ENCODE measurements at places on chromosomes 2 and 18. TPM values are rescaled to one million over a fixed set of nuclear protein-coding genes. Genes with fewer than 3 reads are reported as not detected.

ARPC2 gene
- 256 TPM for total RNA-seq

ANKRD30B gene
- total RNA-seq, result not detected

CDK15 gene
- not detected for total RNA-seq

SALL3 gene
- not detected for total RNA-seq

AKAIN1 gene
- total RNA-seq, result not detected

ANO7 gene
- total RNA-seq, result 1.0 TPM

IFIH1 gene
- 5.3 TPM for total RNA-seq

C2orf78 gene
- total RNA-seq, result not detected

DSG1 gene
- not detected for total RNA-seq

SP100 gene
- 58.4 TPM for total RNA-seq

FKBP1B gene
- total RNA-seq, result 8.0 TPM

APOB gene
- total RNA-seq, result 0.13 TPM

PROKR1 gene
- total RNA-seq, result under 0.01 TPM

TRAF3IP1 gene
- total RNA-seq, result 6.8 TPM

- no peak for DNase-seq
Observed at GRCh38 chr18:27062802-27063201, 122.3 kb downstream of the CHST9 start.

- DNase-seq, result no peak
Observed at GRCh38 chr2:85168942-85169341, 35.8 kb downstream of the TCF7L1 start.

GRCh38 chr18:55479656-55480420, 108.2 kb downstream of the TCF4 start:
- DNase-seq, result peak; percentile 34

GRCh38 chr2:62200291-62200841, 4.5 kb downstream of the B3GNT2 start:
- DNase-seq, result no peak

- no peak for DNase-seq
Observed at GRCh38 chr2:67524213-67524612, 127.1 kb downstream of the ETAA1 start.

- DNase-seq, result no peak
Observed at GRCh38 chr2:74693213-74693612, 39.2 kb downstream of the SEMA4F start.

DNA sequence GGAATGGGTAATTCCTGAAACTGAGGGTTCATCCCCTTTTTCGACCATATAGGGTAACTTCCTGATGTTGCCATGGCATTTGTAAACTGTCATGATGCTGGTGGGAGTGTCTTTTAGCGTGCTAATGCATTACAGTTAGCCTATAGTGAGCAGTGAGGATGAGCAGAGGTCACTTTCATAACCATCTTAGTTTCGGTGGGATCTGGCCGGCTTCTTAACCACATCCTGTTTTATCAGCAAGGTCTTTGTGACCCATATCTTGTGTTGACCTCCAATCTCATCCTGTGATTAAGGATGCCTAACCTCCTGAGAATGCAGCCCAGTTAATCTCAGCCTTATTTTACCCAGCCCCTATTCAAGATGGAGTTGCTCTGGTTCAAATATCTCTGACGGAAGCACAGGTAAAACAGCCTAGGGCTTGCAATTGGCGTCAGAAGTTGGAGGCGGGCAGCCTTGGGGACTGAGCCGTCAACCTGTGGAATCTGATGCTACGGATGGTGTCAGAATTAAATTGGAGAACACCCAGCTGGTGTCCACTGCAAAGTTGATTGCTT, 19.5 kb downstream of the RALBP1 start:
- DNase-seq, result no peak

GRCh38 chr2:62040926-62041325, 135.5 kb downstream of the COMMD1 start:
- no peak for DNase-seq

- no peak for DNase-seq
Observed at GRCh38 chr2:28610583-28611201, 114.8 kb downstream of the PLB1 start.

- no peak for DNase-seq
Observed at GRCh38 chr2:223433461-223433860, 168.7 kb downstream of the SCG2 start.

- no peak for DNase-seq
Observed at GRCh38 chr2:173300458-173300857, 54.2 kb upstream of the CDCA7 start.

GRCh38 chr18:47756364-47757016, 174.0 kb downstream of the SMAD2 start:
- DNase-seq, result peak; percentile 62

DNA sequence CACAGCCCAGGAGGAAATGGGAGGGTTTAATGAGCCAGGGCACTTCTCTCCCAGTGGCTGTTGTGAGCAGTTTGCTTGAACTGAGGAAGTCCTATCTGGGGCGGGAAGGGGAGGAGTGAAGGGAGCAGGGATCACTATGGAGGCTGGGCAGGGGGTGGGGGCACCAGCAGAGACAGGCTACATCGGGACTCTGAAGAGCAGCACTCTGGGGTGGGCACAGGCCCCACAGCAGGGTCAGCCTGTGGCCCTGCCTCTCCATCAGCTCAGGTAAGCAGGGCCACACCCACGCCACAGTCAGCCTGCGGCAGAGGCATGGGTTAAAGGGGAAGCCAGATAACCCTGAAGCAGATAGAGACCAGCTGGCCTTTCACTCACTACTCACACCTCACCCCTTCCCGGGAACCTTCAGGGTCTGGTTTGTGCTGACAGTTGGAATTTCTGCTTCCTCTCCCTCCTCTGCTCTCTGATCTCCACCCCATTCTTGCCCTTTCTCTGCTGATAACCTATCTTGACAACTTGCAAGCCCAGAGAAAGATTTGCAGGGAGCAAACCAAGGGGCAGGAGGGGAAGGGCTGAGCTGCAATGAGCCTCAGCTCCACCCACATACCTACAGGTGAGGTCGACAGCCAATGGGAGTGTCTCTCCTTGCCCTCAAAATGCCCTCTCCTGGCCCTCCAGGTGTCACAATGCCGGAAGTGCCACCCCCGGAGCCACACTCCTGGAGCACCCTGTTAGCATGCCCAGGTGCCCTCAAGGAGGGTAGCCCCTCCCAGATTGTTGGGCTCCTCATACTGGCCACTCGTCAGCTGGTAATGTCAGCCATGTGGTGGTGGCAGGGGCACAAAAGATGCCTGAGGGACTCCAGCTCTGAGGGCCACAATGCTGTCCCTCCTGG, 3.7 kb downstream of the SIGLEC15 start:
- no peak for DNase-seq

GRCh38 chr18:60809937-60810336, 437.4 kb upstream of the MC4R start:
- DNase-seq, result no peak

DNA sequence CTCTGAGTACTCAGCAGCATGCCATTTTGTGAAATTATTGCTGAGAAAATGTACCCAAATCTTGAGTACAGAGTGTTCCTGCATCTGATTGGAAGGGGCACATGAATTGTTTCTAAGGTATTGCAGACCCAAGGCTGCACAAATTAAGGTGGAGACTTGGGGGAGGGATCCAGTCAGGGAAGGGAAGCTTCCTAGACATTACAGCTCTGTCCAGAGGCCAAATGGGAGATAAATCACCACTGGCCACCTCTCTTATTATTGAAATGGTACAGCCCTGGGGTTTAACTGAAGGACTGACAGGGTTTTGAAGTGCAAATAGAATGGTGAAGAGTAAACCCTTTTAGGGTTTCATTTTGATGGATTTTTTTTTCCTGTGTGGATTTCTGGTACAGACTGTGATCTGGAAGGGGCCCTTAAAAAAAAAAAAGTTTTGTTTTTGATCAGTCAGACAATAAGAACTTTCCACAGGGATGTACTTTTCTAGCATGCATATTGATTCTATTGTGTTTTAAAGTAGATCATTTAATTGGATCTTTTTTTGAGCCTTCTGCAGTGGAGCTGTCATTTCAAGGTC, 119.4 kb downstream of the GREB1L start:
- DNase-seq, result no peak

GRCh38 chr18:41324934-41325333, 630.1 kb upstream of the PIK3C3 start:
- DNase-seq, result no peak

- no peak for DNase-seq
Observed at GRCh38 chr18:9782073-9782857, 74.2 kb downstream of the RAB31 start.

GRCh38 chr2:159439421-159439820, 152.9 kb upstream of the WDSUB1 start:
- DNase-seq, result no peak

- no peak for DNase-seq
Observed at GRCh38 chr2:44528595-44528994, 166.8 kb downstream of the CAMKMT start.

DNA sequence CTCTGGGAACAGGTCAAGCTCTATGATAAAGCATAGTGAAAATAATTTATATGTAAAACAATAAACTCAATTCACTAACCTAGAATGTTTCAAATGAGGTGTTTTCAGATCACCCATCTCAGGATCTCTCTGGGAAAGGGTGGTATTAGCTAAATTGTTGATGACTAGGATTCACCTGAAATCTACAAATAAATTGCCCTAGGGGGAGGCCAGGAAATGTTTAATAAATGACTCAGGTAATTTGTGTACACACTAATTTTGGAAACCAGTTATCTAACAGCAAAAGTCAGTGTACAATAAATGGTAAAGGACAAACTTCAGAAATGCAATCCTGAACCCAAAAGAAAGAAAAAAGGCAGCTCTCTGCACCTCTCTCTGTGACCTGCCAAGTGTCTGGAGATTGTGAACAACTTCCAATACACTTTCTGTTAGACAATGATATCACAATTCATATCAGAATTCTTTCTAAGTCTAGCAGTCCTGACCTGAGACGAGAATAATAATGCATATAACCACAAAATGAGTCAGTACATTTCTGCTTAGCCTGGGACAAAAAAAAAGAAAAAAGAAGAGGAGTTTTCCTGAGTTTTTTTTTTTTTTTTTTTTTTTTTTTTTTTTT, 760.0 kb downstream of the EPHA4 start:
- DNase-seq, result no peak

- DNase-seq, result no peak
Observed at GRCh38 chr2:83900862-83901261, 558.2 kb downstream of the SUCLG1 start.

DNA sequence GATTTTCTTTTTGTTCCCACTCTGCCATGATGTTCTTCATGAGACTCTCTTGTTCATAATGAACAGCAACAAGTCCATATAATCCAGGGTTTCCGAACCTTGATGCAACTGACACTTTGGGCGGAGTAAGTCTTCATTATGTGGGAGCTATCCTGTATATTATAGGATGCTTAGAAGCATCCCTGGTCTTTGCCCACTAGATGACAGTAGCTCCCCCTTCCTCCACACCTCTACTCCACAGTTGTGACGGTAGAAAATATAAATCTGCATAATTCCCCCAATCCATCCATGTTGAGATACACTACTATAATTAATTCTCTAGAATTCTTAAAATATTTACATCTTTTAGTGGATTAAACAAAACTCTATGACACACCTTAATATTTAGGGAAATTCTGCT, 482.2 kb upstream of the CELF4 start:
- no peak for DNase-seq

DNA sequence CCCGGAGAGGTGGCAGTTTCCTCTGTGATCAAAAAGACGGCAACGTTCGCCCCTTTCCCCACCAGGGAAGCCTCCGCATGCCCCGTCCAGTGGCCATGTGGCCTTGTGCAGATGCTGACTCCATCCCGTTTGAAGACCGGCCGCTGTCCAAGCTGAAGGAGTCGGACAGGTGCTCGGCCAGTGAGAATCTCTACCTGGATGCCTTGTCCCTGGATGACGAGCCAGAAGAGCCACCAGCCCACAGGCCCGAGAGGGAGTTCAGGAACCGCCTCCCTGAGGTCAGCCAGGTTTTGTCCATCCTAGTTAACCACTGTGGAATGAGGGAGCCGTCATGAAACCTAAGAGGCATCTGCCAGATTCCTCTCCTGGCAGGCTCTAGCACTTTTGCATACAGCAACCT, 113.6 kb downstream of the MTCL1 start:
- no peak for DNase-seq

- DNase-seq, result peak; percentile 70
Observed at GRCh38 chr2:215693193-215693998, 257.5 kb upstream of the FN1 start.

DNA sequence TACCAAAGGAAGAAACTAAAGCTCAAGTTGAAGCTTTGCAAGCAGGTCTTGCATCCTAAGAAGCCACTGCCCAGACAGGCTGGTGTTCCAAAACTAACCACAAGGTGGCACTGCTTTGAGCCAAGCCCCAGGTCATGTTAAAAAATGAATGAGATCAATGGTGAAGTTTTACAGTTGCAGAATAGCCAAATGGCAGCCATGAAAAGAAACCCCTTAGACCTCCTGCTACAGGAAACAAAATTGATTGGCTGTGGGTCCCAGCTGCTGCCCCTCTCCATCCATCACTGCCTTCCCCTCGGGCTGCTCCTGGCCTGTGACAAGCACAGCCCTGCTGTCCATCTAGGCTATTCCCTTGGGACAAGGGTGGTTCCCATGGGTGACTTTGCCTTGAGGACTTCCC, 20.7 kb upstream of the MREG start:
- peak; percentile 45 for DNase-seq

- peak; percentile 19 for DNase-seq
Observed at GRCh38 chr2:71995067-71995665, 152.5 kb downstream of the CYP26B1 start.

- DNase-seq, result no peak
Observed at GRCh38 chr2:48050711-48051110, 144.4 kb upstream of the FBXO11 start.

- DNase-seq, result peak; percentile 65
Observed at GRCh38 chr2:233209533-233210171, 41.8 kb upstream of the ATG16L1 start.

- no peak for DNase-seq
Observed at GRCh38 chr2:203446780-203447179, 88.3 kb downstream of the RAPH1 start.

DNA sequence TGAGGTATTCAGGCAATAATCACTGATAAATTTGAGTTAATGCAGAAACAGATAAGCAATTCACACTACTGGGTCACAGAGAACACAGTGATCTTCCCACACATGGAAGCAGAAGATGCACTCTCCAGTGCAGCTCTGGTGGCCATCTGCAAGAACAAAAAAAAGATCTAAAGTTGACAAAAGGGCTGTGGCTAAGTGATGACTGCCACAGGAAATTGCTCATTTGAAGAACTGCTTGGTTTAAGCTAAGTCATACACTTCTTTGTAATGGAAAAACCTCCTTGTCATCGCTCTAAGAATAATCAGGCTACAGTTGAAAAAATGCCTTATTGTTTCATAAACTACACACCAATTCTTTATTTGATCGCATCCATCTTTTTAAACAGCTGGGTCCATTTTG, 115.1 kb downstream of the DTNB start:
- peak; percentile 83 for DNase-seq

DNA sequence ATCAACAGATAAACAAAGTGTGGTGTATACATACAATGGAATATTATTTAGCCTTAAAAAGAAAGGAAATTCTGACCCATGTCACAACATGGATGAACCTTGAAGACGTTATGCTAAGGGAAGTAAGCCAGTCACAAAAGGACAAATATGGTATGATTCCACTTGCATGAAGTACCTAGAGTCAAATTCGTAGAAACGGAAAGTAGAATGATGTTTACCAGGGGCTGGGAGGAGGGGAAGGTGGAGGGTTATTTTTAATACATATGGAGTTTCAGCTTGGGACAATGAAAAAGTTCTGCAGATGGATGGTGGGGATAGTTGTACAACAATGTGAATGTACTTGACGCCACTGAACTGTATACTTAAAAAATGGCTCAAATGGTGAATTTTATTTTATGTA, 3.3 kb upstream of the DES start:
- no peak for DNase-seq

All from dermis microvascular lymphatic vessel endothelial cell (primary cell).